ENCODE measurements at places on chromosomes 12 and 14. TPM values are rescaled to one million over a fixed set of nuclear protein-coding genes. Genes with fewer than 3 reads are reported as not detected.

Gene IL31
- total RNA-seq, result not detected

Gene MMAB
- 45.6 TPM for total RNA-seq

Gene LRP10
- total RNA-seq, result 38.8 TPM

Gene SYT1
- total RNA-seq, result 2.6 TPM

Gene NR4A1
- total RNA-seq, result 20.1 TPM

Gene FGF23
- not detected for total RNA-seq

Gene CDKN3
- not detected for total RNA-seq

Gene ZC2HC1C
- 0.51 TPM for total RNA-seq

Gene SLIRP
- 222 TPM for total RNA-seq

Gene NYNRIN
- total RNA-seq, result 14.5 TPM

Gene VWF
- total RNA-seq, result 132 TPM

Gene SLC25A3
- total RNA-seq, result 405 TPM
